ENCODE measurements at places on chromosomes 3 and 15.

DNA sequence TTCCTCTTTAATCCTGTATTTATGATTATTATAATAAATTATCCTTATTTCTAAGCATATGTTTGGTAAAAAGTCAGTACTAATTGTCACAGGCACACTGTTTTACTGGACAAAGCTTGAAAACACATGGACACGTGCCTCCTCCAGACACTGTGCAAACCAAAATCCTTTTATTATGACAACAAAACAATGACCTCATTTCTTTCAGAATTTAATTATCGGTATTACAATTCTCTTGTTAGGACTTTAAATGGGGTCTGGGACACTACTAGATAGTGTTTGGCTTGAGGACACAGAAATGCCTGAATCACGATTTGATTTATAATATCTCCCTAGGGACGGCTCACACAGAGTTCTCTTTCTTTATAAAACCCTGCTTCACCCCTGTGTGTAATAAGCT is 107.3 kb upstream of the IGSF10 start:
- no peak for DNase-seq

DNA sequence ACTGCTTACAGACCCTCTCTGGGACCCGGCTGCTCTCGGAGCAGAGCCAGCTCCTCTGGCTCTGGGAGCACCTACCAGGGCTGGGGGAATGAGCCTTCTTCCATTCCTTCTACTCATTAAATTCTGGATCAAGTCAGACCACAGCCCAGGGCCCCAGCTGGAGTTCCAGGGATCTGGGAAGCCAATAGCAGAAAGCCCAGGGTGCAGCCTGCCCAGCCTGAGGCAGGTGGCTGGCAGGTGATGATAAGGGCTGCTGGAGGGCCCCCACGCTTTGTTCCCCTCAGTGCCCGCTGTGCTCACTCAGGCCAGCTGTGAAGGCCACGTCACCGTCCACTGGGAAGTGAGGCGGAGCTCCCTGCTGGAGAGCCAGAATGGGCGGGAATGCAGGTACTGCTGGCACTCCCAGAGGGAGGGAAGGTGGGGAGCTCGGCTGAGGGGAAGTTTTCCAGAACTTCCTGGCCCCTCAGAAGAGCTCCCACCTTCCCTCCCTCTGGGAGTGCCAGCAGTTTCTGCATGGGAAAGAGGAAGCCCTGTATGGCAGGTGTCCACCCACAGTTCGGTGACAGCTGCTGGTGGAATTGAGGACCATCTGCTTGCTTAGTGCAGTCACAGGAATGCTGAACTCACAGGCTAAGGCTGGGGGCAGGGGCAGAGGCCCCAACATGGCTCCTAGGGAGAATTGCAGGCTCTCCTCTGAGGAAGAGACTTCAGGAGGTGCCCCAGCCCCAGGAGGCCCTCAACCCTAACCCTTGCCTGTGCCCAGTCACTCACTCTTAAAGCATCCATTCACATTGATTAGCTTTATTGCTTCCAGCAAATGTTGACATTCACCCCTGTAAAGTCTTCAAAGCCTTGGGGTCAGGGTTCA is 12.6 kb upstream of the RTP3 start:
- DNase-seq: no peak

DNA sequence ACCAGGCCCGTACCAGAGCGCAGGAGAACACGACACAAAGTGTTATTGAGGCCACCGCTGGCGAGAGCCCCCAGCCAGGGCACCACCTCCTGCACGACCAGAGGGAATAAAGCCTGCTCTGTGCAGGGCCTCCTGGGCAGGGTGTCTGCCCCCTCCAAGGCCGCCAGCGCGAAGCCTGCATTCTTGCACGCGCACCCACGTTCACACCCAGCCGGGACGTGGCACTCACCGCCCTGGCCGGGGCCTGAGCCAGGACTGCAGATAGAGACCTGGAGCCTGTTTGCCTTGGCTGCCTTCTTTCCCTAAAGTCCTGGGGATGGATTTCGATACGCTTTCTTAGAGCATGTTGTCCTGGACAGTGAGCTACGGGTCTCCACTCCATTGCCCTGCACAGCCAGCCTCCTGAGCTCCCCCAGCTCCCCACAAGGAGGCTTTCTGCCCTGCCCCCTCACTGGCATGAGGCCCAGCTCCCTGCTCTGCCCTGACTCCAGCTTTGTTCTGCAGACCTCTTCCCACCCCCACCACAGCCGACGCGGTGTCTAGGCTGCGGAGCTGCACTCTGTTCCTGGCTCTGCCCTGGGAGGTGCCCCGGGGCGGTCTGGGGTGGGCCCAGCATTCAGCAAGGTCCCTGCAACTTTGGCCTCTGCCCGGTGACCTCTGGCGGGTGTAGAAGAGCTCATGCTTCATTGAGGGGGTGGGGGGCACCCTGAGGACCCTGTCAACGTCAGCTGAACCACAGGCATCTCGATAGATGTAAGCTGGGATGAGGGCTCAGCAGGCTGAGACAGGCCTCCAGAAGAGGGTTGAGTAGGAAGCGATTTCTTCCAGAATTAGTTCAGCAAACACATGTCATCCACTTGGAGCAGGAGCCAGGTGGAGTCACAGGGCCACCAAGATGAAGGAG is 145.0 kb downstream of the LRRK1 start:
- DNase-seq: no peak

DNA sequence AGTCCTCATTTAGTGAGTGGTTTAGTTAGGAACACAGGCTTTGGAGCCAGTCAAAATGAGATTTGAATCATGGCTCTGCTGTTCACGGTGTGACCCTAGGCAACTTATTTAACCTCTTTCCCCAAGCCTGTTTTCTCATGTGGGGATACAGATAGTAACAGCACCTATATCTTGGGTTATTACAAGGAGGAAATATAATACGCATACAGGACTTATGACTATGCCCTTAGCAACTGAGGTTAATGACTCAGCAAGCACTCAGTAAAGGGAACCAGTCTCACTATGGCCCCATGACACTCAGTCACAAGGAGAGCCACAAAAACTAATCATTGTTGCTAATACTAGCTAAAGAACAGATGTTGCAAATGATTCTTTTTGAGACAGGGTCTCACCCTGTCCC is 45.9 kb downstream of the SUMF1 start:
- DNase-seq: no peak

DNA sequence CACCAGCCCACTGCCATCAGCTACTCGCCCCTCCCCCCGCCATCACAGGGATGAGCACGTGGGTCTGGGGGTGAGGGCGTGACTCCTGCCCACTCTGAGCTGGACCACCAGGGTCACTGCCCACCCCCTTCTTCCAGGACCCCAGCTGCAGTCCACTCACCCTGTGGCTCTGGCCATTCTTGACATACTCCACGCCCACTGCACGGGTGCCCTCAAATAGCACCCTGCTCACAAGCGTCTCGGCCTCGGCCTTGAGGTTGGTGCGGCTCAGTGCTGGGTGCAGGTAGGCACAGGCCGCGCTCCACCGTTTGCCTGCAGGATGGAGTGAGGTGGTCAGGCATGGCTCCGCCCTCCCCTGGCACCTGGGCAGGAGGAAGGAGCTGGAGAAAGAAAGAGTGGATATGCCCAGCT is 23.9 kb downstream of the CHDH start:
- no peak for DNase-seq

DNA sequence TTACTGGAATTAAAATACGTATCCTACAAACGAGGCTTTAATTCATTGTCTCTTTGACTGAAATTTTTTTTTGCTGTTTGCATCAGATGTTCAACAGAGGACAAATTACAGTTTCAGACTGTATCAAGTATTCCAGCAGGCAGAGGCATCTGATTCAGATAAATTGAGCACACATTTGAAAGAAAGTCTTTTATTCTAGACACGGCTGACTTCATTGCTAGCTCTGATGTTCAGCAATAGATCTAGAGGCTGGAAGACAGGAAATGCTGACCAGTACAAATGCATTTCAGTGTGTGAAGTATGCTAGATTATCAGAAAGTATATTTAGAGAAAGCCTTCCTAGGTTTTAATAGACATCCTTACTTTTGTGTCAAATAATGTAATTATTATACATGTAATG is 472.2 kb downstream of the NLGN1 start:
- DNase-seq: no peak

GRCh38 chr3:107927361-107928083 is 163.3 kb downstream of the CD47 start:
- peak; percentile 57 for DNase-seq

- DNase-seq: no peak
These were observed 201.2 kb downstream of the ADAMTSL3 start for GRCh38 chr15:83854950-83855707.

GRCh38 chr3:42254566-42254965 is 11.4 kb downstream of the CCK start:
- DNase-seq: no peak

GRCh38 chr3:17233398-17233800 is 348.6 kb downstream of the PLCL2 start:
- DNase-seq: peak; percentile 10

GRCh38 chr3:88991496-88991895 is 115.9 kb upstream of the EPHA3 start:
- DNase-seq: no peak

- no peak for DNase-seq
These were observed 267.3 kb upstream of the TBL1XR1 start for GRCh38 chr3:177464392-177465256.

DNA sequence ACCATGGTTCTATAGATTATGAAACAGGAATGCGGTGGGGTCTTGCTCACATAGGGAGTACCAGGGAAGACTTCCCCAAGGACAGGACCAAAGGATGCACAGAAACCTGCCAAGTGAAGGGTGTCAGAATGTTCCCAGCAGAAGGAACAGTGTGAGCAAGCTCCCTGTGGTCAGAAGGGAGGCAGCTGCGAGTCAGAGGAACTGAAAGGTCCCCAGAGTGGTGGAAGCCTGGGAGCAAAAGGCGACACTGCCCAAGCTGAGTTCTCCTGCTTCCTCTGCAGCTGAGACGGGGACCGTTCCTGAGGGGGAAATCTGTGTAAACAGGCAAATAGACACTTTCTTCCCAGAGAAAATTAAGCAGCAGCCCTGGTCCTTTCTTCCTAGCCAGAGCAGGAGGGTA is 14.2 kb upstream of the SLC6A6 start:
- no peak for DNase-seq

- no peak for DNase-seq
These were observed 301.8 kb downstream of the NLGN1 start for GRCh38 chr3:173699353-173699752.

DNA sequence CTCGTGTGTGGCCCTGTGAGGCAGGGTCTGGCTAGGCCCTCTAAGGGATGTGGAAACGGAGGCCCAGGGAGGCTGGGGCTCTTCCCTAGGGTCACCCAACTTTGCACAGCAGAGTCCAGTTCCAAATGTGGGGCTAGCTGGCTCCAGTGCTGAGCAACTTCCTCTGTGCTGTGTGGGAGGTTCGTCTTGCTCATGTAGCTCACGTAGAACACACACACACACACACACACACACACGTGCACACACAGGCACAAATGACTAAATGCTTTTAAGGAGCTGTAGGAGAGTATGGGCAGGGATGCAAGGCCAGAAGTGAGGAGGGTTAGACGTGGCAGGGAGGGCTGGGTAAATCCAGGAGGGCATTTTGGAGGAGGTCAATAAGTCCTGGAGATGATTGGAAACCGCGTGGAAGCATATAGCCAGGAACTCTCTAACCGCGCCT is 213.8 kb downstream of the RPLP1 start:
- DNase-seq: no peak

DNA sequence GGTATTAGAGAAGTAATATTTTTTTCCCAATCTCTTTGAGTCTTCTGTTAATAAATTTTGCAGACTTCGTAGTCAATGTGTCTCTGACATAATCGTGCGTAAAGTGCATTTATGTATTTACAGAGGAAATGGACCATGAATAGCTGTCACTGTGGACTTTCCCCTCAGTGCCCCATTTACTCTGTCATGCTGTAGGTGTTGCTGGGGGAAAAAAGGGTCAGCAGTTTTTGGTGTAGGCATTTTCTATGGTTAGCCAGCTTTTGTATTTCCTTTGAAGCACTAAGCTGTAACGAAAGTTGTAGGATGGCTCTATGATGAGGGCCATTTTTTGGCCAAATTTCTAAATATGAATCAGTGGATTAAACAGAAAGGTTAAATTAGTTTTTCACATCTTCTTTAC is 598.4 kb downstream of the FGF12 start:
- DNase-seq: no peak

- no peak for DNase-seq
These were observed 1.2 kb downstream of the HRH1 start for GRCh38 chr3:11155341-11156025.

GRCh38 chr3:33624756-33625155 is 93.3 kb downstream of the CLASP2 start:
- no peak for DNase-seq

- no peak for DNase-seq
These were observed 71.2 kb downstream of the FAM43A start for GRCh38 chr3:194756791-194757325.

DNA sequence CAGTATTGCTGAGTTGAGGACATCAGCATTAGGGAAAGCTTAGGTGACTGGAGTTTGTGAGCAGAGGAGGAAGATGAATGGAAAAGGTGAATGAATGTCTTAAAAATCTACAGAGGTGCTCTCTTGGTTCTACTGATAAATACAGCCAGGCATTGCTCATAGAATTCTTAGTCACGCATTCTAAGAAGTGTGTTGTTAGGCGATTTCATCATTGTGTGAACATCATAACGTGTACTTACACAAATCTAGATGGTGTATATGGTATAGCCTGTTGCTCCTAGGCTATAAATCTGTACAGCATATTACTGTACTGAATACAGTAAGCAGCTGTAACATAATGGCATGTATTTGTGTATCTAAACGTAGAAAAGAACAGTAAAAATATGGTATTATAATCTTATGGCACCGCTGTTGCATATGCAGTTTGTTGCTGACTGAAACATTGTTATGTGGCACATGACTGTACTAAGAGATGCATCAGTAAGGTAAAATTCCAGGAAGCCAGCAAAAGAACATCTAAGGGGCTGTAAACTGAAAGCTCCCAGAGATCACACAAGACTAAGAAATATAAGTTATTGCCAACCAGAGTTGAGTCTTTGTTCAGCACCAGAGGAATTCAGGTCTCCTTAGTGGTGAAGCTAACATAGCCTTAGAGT is 42.9 kb upstream of the ASB14 start:
- DNase-seq: no peak

Measured in activated CD4-positive, alpha-beta T cell treated with anti-CD3 and anti-CD28 coated beads, Interleukin-2, amount 50 U/mL, for 4 hours (primary cell).